ENCODE measurements at places on chromosomes 1 and 21.

GRCh38 chr1:18575620-18576019, 55.0 kb upstream of the PAX7 start:
- H3K36me3 ChIP-seq = no peaks in the 10 kb centered on the region
- no peaks in the 10 kb centered on the region for H3K4me1 ChIP-seq
- H3K27ac ChIP-seq = no peak overlapping the region
- H3K4me3 ChIP-seq = peak overlapping the region; percentile 36

- H3K27me3 ChIP-seq = no peaks in the 10 kb centered on the region
- H3K4me3 ChIP-seq = no peak overlapping the region
- no peaks in the 10 kb centered on the region for H3K4me1 ChIP-seq
- H3K36me3 ChIP-seq = no peaks in the 10 kb centered on the region
- no peak overlapping the region for H3K27ac ChIP-seq
Measured at GRCh38 chr1:236476019-236476418, 47.8 kb upstream of the LGALS8 start.

- no peak for DNase-seq
- H3K27me3 ChIP-seq = no peaks in the 10 kb centered on the region
- H3K36me3 ChIP-seq = peaks cover 6% of the 10 kb centered on the region
- H3K4me1 ChIP-seq = no peaks in the 10 kb centered on the region
- no peak overlapping the region for H3K4me3 ChIP-seq
Measured at GRCh38 chr1:37677143-37677439, 15.2 kb upstream of the CDCA8 start.

GRCh38 chr1:203320591-203321272, 15.4 kb downstream of the BTG2 start:
- H3K4me3 ChIP-seq = no peak overlapping the region
- no peaks in the 10 kb centered on the region for H3K36me3 ChIP-seq
- H3K4me1 ChIP-seq = no peaks in the 10 kb centered on the region
- DNase-seq = peak; percentile 84
- no peak overlapping the region for H3K27ac ChIP-seq

DNA sequence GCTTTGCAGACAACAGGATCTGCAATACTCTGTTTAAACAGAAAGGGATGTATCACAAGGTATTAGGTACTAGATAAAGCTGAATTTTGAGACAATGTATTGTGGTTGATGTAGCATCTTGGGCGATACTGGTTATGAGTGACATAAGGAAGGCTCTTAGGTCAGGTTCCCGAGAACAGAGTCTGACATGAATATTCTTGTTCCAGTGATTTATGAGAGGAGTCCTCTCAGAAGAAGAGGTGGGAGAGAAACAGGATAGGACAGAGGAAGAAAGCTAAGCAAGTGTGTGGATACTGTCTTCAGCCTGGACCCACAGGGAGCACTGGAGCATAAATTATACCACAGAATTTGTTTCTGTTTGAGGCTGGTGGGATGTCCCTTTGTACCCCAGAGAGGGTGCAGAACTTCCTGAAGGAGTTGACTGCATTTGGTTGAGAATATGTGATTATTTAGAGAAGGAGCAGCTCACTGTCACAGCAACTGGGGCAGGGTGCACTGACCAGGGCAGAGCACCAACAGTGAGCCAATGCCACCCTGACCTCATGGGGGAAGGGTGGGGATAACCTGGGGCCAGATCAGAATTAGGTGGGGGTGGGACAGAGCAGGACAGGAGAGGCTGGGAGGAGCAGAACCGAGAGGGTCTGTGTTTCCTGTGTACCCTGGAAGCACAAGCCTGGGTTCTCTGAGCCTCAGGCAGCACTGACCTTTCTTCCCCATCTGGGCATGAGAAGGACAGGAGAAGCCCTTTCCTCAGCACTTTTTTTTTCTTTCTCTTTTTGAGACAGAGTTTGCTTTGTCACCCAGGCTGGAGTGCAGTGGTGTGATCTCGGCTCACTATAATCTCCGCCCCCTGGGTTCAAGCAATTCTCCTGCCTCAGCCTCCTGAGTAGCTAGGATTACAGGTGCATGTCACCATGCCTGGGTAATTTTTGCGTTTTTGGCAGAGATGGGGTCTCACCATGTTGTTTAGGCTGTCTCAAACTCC, 36.3 kb upstream of the SLC6A9 start:
- no peaks in the 10 kb centered on the region for H3K27me3 ChIP-seq
- no peak overlapping the region for H3K4me3 ChIP-seq
- H3K36me3 ChIP-seq = no peaks in the 10 kb centered on the region
- no peak for DNase-seq
- H3K27ac ChIP-seq = no peak overlapping the region
